Endothelial cell of umbilical vein (primary cell): ENCODE measurements at places on chromosomes 2 and 18.

- H3K4me3 ChIP-seq, result no peak overlapping the region
- H3K27me3 ChIP-seq, result no peaks in the 10 kb centered on the region
- H3K36me3 ChIP-seq, result no peaks in the 10 kb centered on the region
These were observed 140.9 kb upstream of the MYCN start for GRCh38 chr2:15799432-15799827.

DNA sequence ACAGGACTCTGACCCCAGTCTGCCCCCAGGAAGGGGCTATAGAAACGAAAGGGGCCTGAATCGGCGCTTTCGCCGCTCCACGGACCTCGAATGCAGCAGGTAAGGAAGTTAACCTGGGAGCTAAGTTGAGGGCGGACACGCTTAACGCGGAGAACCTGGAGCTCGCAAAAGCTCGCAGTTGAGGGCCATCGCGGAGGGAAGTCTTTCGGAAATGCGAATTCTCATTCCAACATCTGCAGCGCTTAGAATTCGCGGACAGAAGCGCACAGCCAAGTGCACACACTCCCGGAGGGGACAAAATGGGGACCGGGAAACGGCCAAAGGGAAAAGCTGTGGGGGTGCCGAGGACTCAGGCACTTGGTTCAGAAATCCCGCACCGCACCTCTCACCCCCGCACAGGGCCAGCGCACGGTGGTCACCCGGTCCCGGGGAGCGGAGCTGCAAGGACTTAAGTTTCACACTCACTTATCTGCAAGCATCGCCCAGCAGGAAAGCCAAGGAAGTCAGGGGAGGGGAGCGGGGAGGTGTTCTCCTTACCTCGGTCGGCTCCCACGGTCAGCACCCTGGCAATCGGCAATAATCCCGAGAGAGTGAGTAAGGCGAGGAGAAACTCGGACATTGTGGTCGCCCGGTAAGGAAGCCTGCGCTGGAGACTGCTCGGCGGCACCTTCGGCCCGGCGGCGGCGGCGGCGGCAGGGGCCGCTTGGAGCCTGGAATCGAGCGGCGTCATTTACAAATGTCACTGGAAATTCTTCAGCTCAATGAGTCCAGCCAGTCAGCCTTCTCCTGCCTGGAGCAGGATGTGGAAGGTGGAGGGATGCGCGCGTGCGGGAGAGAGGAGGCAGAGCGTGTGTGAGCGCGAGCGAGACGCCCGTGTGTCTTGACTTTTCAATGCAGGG lies 456 bp downstream of the LRP1B start:
- no peaks in the 10 kb centered on the region for H3K36me3 ChIP-seq
- peaks cover 11% of the 10 kb centered on the region for H3K4me1 ChIP-seq
- H3K4me3 ChIP-seq, result peak overlapping the region; percentile 50

GRCh38 chr2:100799686-100800085 lies 20.3 kb upstream of the NPAS2 start:
- H3K4me1 ChIP-seq, result no peaks in the 10 kb centered on the region
- DNase-seq, result peak; percentile 22
- H3K27ac ChIP-seq, result no peak overlapping the region
- H3K4me3 ChIP-seq, result no peak overlapping the region
- no peaks in the 10 kb centered on the region for H3K27me3 ChIP-seq

DNA sequence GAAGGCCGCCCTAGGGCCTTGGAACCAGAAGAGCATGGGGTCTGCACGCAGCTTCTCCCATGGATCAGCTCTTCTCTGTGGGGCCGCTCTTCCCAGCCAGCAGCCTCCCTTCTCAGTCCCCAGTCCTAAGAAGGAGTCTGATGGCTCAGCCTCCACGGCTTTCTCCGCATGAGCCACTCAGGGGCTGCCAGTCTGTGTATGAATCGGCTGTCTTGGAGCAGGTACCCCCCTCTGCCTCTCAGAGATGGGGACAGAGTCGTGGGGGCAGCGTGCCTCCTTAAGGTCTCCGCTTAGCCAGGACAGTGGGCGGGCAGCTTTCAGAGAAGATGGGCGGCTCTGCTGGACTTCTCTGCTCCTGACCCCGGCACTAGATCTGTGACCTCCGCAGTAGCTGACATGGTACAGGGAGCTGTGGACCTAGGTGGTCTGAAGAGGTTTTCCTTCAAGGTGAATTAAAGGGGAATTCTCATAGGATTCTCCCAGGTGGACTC lies 21.6 kb downstream of the INPP5D start:
- no peak for DNase-seq
- H3K4me1 ChIP-seq, result peaks cover 40% of the 10 kb centered on the region
- H3K27me3 ChIP-seq, result no peaks in the 10 kb centered on the region
- H3K4me3 ChIP-seq, result no peak overlapping the region
- H3K27ac ChIP-seq, result no peak overlapping the region
- no peaks in the 10 kb centered on the region for H3K36me3 ChIP-seq

GRCh38 chr2:10526281-10527000 lies 78.3 kb upstream of the ODC1 start:
- H3K27me3 ChIP-seq, result no peaks in the 10 kb centered on the region
- DNase-seq, result no peak
- no peak overlapping the region for H3K4me3 ChIP-seq
- no peak overlapping the region for H3K27ac ChIP-seq
- H3K36me3 ChIP-seq, result no peaks in the 10 kb centered on the region

- H3K36me3 ChIP-seq, result no peaks in the 10 kb centered on the region
- H3K4me3 ChIP-seq, result no peak overlapping the region
- no peak for DNase-seq
- H3K27me3 ChIP-seq, result no peaks in the 10 kb centered on the region
These were observed 351.2 kb upstream of the DLGAP1 start for GRCh38 chr18:4806331-4806730.

DNA sequence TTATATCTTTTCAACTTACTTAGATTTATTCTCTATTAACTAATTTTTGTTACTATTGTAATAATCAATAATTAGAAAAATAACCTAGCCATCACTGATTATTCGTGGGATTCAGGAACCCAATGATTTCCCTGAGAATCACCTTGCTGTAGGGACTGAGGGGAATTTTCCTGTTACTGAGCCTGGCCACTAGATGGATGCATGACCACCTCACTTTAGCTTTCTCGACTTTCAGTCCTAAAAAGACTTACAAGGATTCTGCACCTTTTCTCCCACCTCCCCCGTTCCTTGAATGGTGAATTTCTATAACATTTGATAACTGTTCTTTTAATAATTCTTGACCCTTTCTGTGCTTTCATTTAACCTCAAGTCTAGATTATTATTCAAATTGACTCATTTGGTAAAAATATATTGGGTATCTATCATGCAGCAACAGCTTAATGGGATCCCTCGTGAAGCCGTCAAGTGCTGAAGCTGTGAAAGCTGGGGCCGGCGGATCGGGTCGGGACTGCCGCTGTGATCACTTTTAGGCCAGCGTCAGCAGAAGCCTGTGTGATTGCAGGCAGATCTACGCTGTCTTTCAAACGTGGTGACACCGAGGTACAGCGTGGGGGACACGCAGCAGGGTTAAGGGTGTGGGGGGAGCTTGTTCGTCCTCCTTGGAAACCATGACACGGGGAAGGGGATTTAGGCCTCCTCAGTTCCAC lies 38.8 kb upstream of the TMEM18 start:
- H3K36me3 ChIP-seq, result no peaks in the 10 kb centered on the region
- no peaks in the 10 kb centered on the region for H3K27me3 ChIP-seq
- no peak for DNase-seq
- H3K27ac ChIP-seq, result no peak overlapping the region

- peaks cover 25% of the 10 kb centered on the region for H3K4me1 ChIP-seq
- no peak for DNase-seq
- no peaks in the 10 kb centered on the region for H3K36me3 ChIP-seq
- no peak overlapping the region for H3K27ac ChIP-seq
- H3K4me3 ChIP-seq, result no peak overlapping the region
- H3K27me3 ChIP-seq, result no peaks in the 10 kb centered on the region
These were observed 1476.3 kb downstream of the LRP1B start for GRCh38 chr2:140654565-140654964.

DNA sequence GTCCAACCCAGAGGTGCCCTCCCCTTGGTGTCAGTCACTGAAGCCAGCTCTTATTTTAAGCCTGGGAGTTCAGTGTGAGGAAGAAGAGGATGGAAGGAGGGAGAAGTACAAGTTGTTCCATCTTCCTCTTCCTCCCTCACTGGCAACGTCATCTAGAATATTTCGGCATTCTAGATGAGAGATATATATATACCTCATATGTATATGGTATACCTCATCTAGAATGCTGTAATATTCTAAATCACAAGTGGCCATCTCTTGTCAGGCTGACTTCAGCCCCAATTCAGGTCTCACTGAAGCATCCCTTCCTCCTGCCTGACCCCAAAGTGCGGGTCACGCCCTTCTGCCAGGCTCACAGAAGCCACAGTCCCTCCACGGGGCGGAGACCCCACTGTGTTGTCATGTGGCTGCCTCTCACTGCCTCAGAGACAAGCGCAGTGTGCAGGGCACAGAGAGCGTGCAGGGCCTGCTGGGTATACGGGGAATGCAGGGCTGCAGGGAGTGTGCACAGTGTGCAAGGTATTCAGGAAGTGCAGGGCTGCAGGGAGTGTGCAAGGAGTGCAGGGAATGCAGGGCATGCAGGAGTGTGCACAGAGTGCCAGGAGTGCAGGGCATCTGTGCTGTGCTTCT lies 32.8 kb upstream of the B3GNT7 start:
- DNase-seq, result no peak
- peaks cover 11% of the 10 kb centered on the region for H3K4me1 ChIP-seq
- no peak overlapping the region for H3K27ac ChIP-seq
- H3K4me3 ChIP-seq, result no peak overlapping the region

- no peaks in the 10 kb centered on the region for H3K36me3 ChIP-seq
- no peaks in the 10 kb centered on the region for H3K27me3 ChIP-seq
- H3K4me3 ChIP-seq, result peak overlapping the region; percentile 76
- DNase-seq, result no peak
These were observed 464 bp downstream of the CYBRD1 start for GRCh38 chr2:171522788-171523087.

GRCh38 chr2:159600752-159601151 lies 15.6 kb downstream of the BAZ2B start:
- H3K36me3 ChIP-seq, result no peaks in the 10 kb centered on the region
- no peak overlapping the region for H3K4me3 ChIP-seq
- no peaks in the 10 kb centered on the region for H3K27me3 ChIP-seq
- H3K27ac ChIP-seq, result no peak overlapping the region
- peaks cover 6% of the 10 kb centered on the region for H3K4me1 ChIP-seq
- DNase-seq, result peak; percentile 28

GRCh38 chr18:1103537-1103936 lies 198.9 kb downstream of the ADCYAP1 start:
- no peaks in the 10 kb centered on the region for H3K4me1 ChIP-seq
- H3K27ac ChIP-seq, result no peak overlapping the region
- H3K27me3 ChIP-seq, result no peaks in the 10 kb centered on the region
- H3K36me3 ChIP-seq, result no peaks in the 10 kb centered on the region

DNA sequence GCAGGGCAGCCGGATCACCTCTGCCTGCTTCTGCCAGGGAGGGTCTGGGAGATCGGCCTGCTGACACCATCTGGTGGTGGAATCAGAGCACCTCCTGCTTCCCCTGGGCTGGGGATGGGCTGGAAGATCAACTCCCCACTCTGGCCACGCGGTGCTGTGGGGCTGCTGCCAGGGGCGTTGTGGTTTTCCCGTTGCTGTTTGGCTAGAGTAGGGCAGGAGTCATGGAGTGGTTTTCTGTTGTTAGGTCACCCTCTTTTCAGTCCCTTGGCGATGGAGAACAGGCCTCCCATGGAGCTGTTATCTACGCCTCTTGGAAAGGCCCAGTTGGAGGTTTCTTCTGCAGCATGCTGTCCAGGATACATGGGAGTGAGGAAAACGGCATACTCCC lies 15.2 kb downstream of the BCL2L11 start:
- H3K27me3 ChIP-seq, result no peaks in the 10 kb centered on the region
- peaks cover 27% of the 10 kb centered on the region for H3K36me3 ChIP-seq
- H3K4me1 ChIP-seq, result no peaks in the 10 kb centered on the region
- DNase-seq, result no peak
- H3K4me3 ChIP-seq, result no peak overlapping the region
- no peak overlapping the region for H3K27ac ChIP-seq

- DNase-seq, result no peak
- H3K27ac ChIP-seq, result no peak overlapping the region
- H3K36me3 ChIP-seq, result no peaks in the 10 kb centered on the region
- no peaks in the 10 kb centered on the region for H3K27me3 ChIP-seq
- no peak overlapping the region for H3K4me3 ChIP-seq
- H3K4me1 ChIP-seq, result no peaks in the 10 kb centered on the region
These were observed 102.1 kb upstream of the LMAN1 start for GRCh38 chr18:59461171-59461570.

- H3K27ac ChIP-seq, result peak overlapping the region; percentile 63
- peaks cover 28% of the 10 kb centered on the region for H3K4me1 ChIP-seq
- H3K27me3 ChIP-seq, result no peaks in the 10 kb centered on the region
- no peaks in the 10 kb centered on the region for H3K36me3 ChIP-seq
- DNase-seq, result peak; percentile 87
These were observed 12.6 kb upstream of the KCMF1 start for GRCh38 chr2:84958135-84959059.

DNA sequence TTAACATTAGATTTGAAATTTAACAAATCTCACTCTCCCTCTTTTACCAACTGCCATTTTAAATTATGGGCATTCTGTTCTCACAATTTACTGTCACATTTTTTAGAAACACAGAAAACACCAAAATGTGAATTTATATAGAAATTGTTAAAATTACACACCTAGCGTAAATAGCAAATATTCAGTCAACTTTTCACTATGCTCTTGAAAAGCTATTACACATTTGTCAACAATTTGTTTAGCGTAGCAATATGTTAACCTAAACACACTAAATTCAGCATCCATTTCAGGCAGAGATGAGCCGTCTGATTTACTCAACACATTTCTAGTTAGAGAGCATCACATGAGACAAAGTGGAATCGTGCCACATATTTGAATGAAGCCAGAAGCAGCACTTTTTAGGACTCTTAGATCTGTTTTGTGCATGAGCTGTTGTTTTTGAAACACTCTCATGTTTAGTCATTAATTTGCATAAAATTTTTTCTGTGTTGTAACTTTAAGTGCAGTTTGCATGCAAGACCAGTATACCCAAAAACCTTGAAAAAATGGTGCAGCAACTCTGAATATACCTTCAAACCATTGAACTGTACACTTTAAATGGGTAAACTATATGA lies 8.2 kb downstream of the TTC32 start:
- H3K4me1 ChIP-seq, result peaks cover 7% of the 10 kb centered on the region
- H3K27ac ChIP-seq, result no peak overlapping the region
- no peaks in the 10 kb centered on the region for H3K27me3 ChIP-seq
- no peaks in the 10 kb centered on the region for H3K36me3 ChIP-seq

- no peaks in the 10 kb centered on the region for H3K27me3 ChIP-seq
- H3K27ac ChIP-seq, result no peak overlapping the region
- no peak for DNase-seq
- no peaks in the 10 kb centered on the region for H3K36me3 ChIP-seq
These were observed 220.9 kb downstream of the ATAD2B start for GRCh38 chr2:23705771-23706612.

GRCh38 chr2:206154197-206154596 lies 5.0 kb downstream of the NDUFS1 start:
- DNase-seq, result no peak
- H3K4me3 ChIP-seq, result no peak overlapping the region
- H3K27me3 ChIP-seq, result no peaks in the 10 kb centered on the region
- H3K4me1 ChIP-seq, result peaks cover 10% of the 10 kb centered on the region

DNA sequence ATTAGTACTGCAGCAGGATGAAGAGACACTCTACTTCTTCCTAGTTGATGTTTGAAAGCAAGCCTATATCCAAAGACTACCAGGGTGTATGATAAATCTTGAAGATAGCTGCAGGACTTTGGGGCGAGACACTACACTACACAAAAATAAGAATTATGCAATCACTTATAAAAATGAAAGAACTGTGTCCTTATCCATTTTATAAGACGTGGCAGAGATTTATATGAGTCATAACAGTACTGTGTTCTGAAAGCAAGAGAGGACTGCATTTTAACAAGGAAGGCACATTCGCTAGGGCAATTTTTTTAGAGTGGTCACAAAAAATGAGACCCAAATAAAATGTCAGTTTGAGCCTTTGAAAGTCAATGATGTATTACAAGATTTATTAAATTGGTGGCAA lies 617.0 kb upstream of the LINC00305 start:
- H3K27ac ChIP-seq, result no peak overlapping the region
- no peaks in the 10 kb centered on the region for H3K4me1 ChIP-seq
- H3K36me3 ChIP-seq, result no peaks in the 10 kb centered on the region
- no peak for DNase-seq
- H3K4me3 ChIP-seq, result no peak overlapping the region
